Central memory CD4-positive, alpha-beta T cell (primary cell): ENCODE measurements at places on chromosomes 1 and 21.

DNA sequence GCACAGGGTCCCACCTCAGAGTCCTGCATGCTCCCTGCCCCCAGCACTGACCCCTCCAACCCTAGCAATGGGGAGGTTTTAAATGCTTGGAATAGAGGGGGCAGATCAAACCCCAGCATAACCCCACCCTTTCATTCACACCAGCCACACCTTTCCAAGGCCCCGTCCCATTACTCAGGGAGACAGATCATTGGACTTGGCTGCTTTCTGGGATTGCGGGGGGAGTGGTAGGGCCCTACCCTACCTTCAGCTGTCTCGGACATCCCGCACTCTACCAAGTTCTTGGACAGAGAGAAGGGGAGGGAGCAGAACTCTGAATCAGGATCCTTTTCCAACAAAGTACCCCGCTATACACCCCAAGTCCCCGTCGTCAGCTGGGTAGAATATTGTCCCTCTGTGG, 983 bp downstream of the PADI2 start:
- DNase-seq, result no peak

DNA sequence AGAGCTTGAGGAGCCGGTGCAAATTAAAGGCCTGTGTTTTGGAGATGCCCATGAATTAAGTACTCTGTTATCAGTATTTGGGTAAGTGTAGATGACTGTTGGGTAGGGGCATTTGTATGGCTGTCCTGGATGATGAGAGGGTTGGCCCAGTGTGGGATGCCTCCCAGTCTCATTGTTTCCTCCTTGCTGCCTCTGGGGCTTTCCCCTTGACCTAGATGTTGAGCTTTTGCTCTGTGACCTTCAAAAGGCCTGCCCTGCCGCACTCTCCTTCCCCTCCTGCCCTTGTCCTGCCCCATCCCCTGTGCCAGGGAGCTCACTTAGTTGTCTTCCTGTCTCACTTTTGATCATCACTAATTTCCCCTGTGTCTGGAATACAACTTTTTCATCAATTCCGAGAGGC, 10.0 kb downstream of the GALNT2 start:
- no peak for DNase-seq

- peak; percentile 40 for DNase-seq
Measured at GRCh38 chr1:21324368-21325141, 34.3 kb upstream of the ECE1 start.

DNA sequence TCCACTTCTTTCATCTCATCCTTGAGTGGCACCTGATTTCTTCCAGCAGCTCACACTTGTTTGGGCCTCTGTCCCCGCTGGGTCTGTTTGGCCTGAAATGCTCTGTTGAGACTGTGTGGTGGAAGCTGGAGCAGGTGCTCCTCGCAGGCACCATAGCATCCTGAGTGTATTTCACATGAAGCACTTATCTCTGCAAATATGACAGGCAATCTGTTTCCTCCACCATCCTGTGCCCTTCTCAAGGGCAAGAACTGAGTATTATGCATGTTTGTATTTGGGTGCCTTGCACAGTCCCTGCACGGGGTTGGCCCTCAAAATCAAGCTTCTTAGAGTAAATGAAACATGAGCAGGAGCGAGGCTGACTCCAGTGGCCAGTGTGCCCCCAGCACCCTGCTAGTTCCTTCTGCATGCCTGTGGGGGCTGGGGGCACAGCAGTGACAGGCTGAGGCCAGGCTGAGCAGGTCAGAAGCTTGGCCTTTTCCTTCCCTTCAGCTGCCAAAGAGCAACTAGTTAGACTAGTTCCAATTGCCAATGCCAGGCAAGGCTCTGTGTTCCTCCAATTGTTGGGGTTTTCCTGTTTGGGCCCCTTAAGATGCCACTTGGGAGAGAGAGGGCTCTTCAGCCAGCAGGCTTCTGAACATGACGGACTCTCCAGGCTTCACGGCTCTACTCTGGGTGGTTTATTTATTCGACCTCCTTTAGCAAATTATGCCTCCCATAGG, 129.6 kb upstream of the ATP1A1 start:
- DNase-seq, result no peak

DNA sequence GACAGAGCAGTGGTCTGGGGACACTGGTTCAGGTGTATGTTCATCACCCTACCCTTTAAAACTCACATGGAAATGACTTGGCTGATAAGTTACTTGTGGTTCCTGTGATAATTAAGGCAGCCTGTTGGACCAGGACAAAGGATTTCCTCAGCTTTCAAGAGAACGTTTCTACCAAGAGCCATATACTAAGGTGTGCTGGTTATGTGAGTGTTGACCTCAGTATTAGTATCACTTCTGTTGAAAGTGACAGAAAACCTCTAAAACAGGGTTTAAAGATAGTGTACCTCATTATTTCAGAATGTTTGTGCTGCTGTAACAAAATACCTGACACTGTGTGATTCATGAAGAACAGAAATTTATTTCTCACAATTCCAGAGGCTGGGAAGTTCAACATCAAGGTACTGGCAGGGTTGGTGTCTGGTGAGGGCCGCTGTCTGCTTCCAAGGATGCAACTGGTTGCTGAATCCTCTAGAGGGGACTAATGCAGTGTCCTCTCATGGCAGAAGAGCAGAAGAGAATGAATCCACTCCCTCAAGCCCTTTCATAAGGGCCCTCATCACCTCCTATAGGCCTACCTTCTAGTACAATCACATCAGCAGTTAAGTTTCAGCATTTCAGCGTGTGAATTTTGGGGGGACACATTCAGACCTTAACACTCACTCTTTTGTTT, 54.9 kb downstream of the UCK2 start:
- no peak for DNase-seq

- DNase-seq, result no peak
Measured at GRCh38 chr1:167648252-167648849, 18.3 kb downstream of the RCSD1 start.

DNA sequence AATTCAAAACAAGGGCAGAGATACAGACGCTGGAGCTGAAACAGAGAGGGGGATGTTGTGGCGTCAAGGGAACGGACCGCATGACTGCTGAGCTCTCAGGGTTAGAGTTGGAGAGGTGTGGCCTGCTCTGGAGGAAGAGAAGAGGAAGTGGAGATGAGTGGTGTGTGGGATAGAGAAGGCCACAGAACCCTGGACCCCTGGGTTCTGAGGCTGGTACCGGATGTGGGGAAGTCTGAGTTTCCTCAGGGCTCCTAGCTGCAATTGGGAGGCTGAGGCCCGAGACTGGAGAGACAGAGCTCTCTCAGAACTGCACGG, 1.8 kb downstream of the BCAN start:
- DNase-seq, result peak; percentile 35

DNA sequence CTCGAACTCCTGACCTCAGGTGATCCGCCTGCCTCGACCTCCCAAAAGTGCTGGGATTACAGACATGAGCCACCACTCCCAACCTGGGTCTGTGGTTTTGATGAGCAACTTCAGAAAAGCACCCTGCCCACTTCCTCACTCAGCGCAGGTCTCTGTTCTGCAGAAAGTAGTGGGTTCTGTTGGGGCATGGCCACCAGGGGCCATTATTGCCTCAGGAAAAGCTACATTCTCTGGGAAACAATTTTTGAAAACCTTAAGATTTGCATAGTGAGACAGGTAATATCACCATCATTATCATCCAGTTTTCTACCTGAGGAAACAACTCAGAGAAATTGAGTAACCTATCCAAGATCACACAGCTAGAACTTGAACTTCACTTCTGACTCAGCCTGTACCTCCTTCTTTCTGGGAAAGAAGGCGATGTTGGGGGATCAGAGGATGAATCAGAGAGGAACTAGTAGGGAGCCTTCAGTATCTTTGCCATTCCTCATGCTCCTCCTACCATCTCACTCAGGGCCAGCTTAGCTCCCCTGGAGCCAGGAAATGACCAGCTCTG, 7.1 kb upstream of the NES start:
- DNase-seq, result peak; percentile 22

GRCh38 chr1:154347961-154348360, 22.6 kb downstream of the ATP8B2 start:
- DNase-seq, result no peak

- no peak for DNase-seq
Measured at GRCh38 chr1:70033266-70033873, 172.0 kb downstream of the LRRC40 start.

DNA sequence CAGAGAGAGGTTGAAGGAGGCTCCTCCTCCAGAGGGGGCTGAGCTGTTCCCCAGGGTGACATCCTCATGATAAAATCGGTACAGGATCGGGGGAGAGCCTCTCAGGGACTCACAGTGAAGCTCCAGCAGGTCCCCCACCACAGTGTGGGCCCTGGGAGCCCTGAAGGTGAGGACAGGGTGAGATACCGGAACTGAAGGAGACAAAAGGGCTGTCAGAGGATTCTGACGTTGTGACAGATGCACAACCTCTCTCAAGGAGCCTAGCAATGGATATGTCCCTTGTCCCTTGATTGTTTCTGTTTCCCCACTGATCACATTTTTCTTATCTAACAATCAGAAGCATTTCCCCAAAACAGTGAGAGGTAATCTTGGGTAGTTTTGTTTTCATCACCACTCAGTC, 5.2 kb downstream of the FCRL3 start:
- DNase-seq, result no peak

GRCh38 chr1:178690496-178690895, 34.5 kb upstream of the RALGPS2 start:
- DNase-seq, result no peak

DNA sequence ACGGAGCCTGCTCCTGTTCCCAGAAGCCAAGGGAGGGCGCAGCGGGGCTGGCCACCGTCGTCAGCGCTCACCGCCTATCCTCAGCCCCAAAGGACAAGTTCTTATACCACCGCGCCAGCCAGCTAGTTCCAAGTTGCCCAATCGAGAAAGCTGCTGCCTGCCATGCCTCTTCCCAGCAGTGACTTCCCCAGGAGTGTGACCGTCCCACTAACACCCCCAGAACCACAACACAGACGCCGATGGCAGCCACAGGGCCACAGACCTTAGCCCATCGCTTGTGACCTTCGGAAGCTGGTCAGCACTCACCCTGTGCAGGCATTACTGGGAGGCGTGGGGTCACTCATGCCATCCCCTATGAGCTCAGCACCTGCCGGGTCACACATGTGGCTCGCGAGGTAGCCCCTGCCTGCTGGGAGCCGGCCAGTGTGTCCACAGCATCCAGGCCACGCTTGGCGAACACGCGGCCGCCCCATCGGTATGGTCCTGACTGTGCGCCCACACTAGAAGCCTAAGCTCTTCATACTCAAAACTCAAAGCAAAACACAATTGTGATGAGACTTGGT, 20.1 kb downstream of the NADK start:
- no peak for DNase-seq

DNA sequence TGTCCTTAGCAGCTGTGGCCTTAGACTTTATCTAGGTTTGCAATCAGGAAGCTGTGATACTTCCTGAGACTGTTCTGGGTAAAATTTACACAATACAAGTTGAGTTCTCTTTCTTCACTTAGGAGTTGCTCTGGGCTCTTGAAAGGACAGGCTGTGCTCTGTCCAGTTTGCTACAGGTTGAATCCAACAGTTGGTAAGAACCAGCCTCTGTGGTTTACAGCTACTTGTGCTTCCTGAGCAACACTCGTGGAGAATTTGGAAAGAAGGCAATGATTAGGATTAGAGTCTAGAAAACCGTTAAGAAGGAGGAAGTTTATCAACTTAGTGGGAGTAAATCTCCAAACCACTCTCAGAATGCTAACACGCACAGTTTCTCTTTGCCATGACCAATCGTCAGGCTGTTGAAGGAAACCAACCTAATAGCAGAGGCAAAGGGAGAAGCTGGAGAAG, 26.8 kb downstream of the GFI1 start:
- DNase-seq, result no peak

GRCh38 chr21:37079211-37079824, 6.3 kb downstream of the TTC3 start:
- DNase-seq, result peak; percentile 19

- DNase-seq, result no peak
Measured at GRCh38 chr21:31201548-31201947, 142.5 kb downstream of the TIAM1 start.

- no peak for DNase-seq
Measured at GRCh38 chr1:158043232-158043631, 49.8 kb downstream of the KIRREL1 start.

DNA sequence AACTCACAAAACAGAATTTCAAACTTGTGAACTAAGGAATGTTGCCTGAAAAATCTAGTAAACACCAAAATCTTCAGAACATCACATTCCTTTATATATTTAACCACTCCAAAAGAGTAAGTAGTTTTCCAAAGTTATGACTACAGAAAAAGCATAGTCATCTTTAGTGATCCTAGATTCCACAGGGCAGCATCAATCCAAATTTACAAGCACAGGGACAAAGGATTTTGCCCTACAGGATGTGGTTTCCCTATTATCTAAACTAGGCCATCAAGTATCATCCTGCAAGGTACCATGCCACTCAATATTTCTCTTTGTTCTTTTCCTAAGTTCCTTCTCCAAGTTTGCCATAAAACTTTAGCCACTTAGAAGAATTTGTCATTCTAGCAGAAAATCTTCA, 33.0 kb downstream of the COP1 start:
- DNase-seq, result no peak

DNA sequence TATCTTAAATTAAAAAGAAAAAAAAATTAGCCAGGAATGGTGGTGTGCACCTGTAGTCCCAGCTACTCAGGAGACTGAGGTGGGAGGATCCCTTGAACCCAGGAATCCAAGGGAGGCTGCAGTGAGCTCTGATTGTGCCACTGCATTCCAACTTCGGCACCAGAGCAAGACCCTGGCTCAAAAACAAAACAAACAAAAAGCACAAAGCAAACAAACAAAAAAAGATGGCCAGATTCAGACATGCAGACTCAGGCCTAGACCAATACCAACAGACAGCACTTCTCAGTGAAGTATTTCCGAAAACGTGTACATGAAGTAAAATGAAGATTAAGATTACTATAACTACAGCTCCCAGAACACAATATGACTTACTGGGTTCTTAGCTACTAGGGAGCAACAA, 10.6 kb downstream of the SLC35D1 start:
- DNase-seq, result no peak

DNA sequence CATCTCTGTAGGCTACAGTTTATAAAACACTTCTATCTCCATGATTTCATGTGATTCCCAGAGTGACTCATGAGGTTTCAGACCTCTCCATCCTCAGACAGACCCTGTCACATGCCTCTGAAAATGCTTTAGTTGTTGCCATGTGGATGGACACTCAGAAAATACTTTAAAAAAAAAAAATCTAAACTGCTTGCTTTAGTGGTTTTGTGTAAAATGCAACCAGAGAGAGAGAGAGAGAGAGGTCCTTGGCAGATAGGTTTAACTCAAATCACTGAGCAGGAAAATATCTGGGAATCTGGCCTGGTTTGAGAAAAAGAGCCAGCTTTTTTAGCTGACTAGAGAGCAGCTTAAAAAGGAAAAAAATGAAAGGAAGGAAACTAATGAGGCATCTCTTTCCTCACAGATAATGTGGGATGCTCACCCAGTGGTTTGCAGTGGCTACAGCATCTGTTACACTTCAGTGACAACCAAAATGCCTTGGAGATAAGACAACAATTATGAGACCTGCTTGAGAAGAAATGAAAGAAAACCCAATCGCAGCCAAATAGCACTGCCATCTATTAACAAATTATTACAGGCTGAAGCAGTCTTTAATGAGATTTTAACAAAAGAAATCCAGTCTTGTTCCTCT, 54.6 kb upstream of the SYT14 start:
- DNase-seq, result no peak
